ENCODE measurements at places on chromosomes 1 and 21.

- DNase-seq: no peak
Measured at GRCh38 chr1:115137191-115137590, 47.9 kb upstream of the TSPAN2 start.

- DNase-seq: no peak
Measured at GRCh38 chr1:14138687-14139086, 438.7 kb downstream of the PRDM2 start.

- no peak for DNase-seq
Measured at GRCh38 chr1:119541389-119541788, 34.4 kb downstream of the HSD3B1 start.

GRCh38 chr1:76807543-76808260 lies 59.6 kb upstream of the ST6GALNAC5 start:
- DNase-seq: no peak

GRCh38 chr1:11417162-11417561 lies 61.8 kb upstream of the DISP3 start:
- no peak for DNase-seq

- no peak for DNase-seq
Measured at GRCh38 chr1:76864383-76864782, 2.9 kb upstream of the ST6GALNAC5 start.

DNA sequence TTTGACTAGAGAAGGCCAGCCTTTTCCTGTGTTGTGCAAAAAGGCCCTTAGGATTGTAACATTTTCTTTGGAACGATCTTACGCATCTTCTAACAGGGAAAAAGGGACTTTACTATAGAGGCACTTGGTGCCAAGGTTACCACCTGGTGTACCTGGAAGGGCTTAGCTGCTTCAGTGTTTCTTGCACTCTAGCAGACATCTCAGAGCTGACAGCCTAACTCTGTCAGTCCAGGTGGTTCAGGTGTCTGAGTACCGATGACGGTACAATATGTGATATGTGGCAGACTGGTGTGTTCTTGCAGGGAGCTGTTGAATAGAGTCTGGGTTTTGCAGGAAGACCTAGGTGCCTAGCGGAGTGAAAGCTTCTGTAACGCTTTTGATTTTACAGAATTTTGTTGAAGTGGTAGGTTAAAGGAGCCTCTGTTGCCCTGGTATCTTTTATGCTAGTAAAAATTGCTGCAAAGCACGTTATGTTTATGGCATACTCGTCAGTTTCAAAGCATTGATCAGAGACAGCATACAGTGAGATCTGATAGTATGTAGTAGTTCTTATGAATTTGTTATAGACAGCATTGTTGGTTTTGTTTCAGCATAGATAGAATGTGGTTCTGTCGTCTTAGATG lies 1.4 kb downstream of the MAGI3 start:
- no peak for DNase-seq

GRCh38 chr21:28949318-28949717 lies 43.4 kb downstream of the LTN1 start:
- DNase-seq: no peak

- DNase-seq: no peak
Measured at GRCh38 chr21:31857096-31857495, 15.7 kb upstream of the HUNK start.

DNA sequence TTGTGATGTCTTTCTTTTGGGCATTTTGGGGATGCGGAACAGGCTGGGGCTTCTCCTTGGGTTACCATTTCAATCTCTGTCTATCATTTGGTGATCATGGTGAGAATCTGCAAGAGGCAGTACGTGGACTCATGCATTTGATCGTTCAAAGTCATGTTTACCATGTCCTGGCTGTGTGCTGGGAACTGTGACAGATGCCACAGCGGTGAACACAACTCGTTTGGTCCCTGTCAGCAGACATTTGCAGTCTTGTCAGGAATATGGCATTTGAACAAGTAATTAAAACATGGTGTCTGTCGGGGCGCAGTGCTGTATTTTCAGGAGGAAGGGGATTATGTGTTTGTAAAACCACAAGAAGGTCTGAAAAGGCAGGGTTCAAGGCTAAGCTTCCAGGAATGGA lies 103.3 kb upstream of the IGSF21 start:
- no peak for DNase-seq

DNA sequence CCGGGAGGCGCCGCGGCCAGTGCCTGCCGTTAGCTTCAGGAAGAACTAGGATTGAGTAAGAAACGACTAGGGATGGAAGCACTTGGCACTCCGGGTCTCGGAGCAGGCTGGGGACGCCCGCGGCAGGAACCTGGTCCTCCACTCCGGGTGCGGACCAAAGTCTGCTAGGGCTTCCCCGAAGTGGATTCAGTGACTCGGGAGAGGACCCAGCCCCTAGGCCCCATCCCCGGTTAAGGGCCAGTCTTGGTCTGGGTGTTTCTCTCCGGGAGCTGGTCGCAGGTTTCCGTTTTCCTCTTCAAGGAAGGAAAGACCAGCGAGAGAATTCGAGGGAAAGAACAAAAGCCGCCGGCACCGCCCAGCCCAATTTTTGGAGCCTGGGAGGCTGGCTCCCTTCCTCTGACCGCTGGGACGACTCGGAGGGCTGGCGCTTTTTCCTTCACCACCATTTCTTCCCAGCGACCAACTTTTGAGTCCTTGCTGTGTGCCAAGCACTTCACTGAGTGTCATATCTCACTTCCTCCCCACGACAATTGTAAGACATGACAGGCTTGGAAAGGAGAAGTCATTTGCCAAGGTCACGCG lies 16.8 kb upstream of the STMN1 start:
- DNase-seq: no peak

DNA sequence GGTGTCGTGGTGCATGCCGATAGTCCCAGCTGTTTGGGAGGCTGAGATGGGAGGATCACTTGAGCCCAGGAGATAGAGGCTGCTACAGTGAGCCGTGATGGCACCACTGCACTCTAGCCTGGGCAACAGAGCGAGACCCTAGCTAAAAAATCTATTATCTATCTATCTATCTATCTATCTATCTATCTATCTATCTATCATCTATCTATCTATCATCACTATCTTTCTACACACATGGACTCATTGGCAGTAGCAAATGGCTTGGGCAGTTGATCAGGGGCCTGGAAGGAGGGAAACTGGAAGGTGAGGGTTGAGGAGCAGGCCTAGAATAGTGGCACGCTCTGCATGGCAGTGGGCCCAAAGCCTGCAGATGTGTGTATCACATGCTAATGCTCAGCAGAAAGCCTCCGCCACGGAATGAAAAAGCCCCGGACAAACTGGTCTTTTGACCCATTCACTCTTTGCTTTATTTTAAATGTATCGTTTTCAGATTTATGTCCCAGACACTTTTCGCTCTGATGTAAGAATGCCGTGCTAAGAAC lies 7.3 kb upstream of the HUNK start:
- no peak for DNase-seq

- DNase-seq: no peak
Measured at GRCh38 chr1:58815686-58816071, 31.8 kb upstream of the JUN start.

- DNase-seq: no peak
Measured at GRCh38 chr1:110059133-110059863, 11.2 kb downstream of the ALX3 start.

DNA sequence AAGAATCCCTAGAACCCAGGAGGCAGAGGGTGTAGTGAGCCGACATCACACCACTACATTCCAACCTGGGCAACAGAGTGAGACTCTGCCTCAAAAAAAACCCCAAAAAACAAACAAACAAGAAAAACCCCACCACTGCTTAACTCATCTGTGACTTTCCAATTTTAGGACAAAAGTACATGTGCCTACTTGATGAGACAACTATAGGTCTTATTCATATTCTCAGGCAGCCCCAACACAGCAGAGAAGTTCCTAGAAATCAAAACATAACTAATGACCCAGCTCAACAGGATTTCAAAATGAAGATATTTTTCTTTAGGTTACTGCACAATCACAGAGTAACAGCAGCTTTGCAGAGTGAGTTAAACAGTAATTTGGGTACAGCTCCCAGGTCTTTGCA lies 26.4 kb downstream of the TIAM1 start:
- DNase-seq: no peak

DNA sequence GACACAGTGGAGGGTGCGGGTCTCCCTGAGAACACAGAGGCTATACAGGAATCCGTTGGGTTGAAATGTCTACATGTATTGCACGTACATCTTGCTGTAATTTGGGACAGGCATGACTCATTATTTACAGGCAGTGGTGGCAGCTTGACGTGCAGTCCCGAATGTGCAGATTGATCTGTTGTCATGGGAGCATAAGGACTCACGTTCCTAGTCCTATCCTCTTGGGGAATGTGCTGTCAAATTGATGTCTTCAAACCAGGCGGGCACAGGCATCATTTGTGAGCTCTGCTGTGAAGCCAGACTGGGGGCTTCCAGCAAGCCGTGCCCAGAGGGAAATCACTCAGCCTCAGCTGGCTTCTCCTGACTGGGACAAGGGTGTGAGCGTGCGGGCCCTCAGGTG lies 40.5 kb downstream of the S100B start:
- DNase-seq: no peak

- DNase-seq: peak; percentile 37
Measured at GRCh38 chr1:183543619-183544204, 46.5 kb downstream of the NCF2 start.

- DNase-seq: no peak
Measured at GRCh38 chr1:48878191-48878940, 101.7 kb upstream of the BEND5 start.

- DNase-seq: no peak
Measured at GRCh38 chr1:14120895-14121294, 420.9 kb downstream of the PRDM2 start.

GRCh38 chr1:87956072-87956471 lies 627.4 kb downstream of the LMO4 start:
- no peak for DNase-seq

DNA sequence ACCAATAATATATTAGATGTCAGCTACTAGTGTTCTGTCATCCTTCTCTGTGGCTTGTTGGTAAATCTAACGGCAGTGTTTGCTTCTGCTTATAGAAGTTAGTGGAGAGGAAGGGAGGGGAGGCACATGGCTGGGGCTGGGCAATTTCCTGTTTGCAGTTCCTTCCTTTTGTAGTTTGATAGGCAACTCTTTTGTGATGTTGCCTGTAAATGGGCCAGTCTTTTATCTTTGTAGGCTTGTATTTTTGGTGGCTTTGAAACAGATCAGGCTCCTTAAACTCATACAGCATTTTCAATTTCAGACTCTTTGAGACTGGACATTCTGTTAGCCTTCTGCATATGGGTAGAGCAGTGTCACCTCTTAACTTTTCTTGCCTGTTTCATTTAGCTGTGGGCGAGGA lies 48.1 kb downstream of the CDC14A start:
- peak; percentile 60 for DNase-seq

- DNase-seq: no peak
Measured at GRCh38 chr1:5983361-5984103, 8.7 kb downstream of the NPHP4 start.

DNA sequence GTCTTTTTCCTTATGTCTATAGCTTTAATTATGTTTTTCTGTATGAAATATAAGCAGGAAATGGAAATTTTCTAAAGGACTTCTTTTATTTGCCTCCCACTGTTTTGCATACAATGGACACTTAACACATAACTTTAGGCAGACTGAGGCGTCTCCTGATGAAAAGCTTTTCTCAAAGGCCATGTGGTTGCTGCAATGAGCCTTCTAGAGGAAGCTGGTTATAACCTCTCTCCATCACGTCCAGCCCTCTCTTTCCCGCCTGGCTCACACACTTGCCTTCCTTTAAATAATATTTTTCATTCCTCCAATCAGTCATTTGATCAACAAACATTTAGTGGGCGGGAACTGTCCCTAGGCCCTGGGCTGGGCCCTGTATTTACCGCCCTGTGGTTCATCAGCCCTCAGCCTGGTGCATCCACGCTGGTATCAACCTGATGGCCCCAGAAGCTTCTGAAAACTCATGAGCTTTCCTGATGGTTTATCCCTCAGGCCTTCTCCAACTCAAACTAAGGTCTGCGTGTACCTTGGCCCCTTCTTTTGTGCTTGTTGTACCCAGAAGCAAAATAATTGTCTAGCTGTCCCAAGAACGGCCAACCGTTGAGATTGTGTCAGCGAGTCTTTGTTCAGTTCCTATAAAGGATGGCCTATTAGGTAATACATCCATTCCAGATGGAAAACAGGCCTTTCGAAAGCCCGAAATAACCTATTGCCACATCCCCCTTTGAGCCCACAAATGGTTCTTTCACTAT lies 75.3 kb upstream of the LYST start:
- DNase-seq: peak; percentile 97

DNA sequence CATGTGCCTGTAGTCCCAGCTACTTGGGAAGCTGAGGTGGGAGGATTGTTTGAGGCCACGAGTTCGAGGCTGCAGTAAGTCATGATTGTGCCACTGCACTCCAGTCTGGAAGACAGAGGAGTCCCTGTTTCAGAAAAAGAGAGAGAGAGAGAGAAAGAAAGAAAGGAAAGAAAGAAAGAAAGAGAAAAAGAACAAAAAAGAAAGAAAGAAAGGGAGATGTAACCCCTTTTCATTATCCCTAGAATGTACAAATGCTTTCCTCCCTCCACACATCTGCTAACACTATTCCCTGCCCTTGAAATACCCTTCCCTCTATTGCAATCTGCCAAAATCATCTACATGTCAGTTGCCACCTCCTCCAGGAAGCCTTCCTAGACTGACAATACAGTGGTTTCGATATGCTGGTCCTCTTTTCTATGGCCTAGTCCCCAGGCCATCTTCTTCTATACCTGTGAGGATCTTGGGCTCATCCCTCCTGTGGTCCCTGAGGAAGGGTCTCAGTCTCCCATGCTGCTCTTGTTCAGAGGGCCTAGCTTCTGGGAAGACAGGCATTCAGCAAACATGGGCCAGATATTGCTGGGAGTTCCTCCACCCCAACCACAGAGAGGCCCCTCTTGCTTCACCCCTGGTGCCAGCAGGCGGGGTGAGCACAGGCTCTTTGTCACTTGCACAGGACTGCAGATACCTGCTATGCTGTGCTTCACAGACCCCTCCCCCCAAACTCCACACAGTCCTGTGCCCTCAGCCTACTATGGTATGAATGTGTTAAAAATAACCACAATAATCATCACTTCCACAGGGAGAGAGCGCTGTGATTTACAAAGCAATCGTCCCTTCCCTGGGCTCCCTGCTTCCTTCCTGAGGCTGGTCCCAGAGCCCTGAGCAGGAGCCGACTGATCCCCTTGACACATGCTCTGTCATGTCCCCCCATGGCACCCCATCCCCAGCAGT lies 14.1 kb downstream of the ADGRB2 start:
- DNase-seq: no peak

DNA sequence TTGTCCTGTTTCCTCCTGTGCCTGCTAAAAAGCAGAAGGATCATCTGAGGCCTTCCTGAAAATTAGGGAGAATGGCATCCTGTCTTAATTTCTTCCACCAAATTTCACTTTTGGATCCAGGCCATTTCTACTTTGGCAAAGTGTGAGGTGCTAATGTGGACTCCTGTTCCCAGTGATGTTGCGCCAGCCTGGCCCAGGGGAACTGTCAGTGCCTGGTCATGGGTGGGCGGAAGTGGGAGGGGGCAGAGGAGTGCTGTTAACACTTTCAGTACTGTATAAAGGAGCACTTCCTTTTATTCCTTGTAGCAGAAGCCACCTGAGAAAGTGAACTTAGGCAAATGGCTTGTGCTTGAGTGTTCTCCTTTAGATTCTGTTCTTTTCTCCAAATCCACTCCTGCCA lies 19.9 kb downstream of the ELAPOR1 start:
- DNase-seq: no peak

GRCh38 chr1:199837321-199837720 lies 190.2 kb upstream of the NR5A2 start:
- no peak for DNase-seq

- no peak for DNase-seq
Measured at GRCh38 chr1:23537296-23537973, 6.4 kb upstream of the E2F2 start.

Measured in SIG-M5 (cell line).